KBM-7 (cell line): ENCODE measurements at places on chromosomes 5 and 9.

DNA sequence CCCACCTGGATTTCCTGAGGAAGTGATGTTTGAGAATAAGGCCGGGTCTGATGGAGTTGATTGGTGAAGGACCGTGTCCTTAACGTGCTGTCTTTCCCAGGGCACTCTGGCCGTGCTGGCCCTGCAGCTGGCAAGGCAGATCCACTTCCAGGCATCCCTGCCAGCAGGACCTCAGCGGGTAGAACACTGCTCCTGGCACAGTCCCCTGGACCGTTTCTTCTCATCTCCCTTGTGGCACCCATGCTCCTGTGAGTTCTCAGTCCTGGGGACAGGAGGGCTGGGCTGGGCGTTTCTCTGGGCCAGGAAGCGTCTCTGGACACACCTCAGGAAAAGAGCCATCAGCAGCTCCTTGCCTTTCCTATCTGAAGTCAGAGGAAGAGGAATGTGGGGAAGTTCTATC lies 4.4 kb downstream of the DELE1 start:
- DNase-seq = no peak

- DNase-seq = no peak
Measured at GRCh38 chr5:134034326-134034725, 29.6 kb upstream of the VDAC1 start.

DNA sequence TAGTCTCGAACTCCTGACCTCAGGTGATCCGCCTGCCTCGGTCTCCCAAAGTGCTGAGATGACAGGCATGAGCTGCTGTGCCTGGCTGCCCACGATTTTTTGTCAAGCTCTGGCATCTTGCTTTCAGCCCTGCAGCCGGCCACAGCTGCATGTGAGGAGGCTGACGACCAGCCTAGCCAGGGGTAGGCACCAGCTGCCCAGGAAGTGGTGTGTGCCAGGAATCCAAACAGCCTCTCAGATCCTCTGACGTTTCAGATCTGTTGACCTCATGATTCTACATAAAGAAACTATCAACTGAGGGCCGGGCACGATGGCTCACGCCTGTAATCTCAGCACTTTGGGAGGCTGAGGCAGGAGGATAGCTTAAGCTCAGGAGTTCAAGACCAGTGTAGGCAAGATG lies 19.0 kb downstream of the DYNC2I2 start:
- no peak for DNase-seq

- no peak for DNase-seq
Measured at GRCh38 chr5:105677291-105677690, 1993.4 kb downstream of the EFNA5 start.

GRCh38 chr5:1352231-1353219 lies 7.6 kb upstream of the CLPTM1L start:
- DNase-seq = no peak

DNA sequence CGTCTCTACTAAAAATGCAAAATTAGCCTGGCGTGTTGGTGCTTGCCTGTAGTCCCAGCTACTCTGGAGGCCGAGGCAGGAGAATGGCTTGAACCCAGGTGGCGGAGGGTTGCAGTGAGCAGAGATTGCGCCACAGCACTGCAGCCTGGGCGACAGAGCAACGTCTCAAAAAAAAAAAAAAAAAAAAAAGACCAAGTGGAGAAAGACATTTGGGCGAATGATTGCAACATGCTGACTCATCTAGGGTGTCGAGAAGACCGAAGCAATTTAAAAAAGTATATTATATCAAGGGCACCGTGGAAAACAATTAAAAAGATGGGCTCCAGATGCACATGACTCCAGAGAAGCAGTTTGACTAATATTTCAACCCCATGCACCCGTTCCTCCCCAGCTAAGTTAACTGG lies 9.2 kb downstream of the KLF4 start:
- peak; percentile 51 for DNase-seq

- DNase-seq = no peak
Measured at GRCh38 chr9:99513441-99514112, 291.5 kb downstream of the SEC61B start.

DNA sequence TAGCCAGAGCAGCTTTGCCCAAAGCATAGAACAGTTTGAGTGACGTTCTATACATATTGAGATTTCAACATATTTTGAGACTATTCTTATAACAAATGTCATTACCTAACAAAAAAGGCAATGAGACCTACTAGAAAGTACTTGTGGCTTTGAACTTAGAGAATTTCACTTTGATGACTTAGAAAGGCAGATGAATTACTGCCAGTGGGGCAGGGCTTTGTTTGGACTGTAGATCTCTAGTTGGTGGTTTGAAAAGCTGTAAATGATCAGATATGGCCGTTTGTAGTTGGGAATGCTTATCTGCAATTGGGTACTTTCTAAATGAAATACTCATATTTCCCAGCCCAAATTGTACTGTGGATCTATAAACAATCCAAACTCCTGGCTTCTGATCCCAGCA lies 28.1 kb downstream of the SOX30 start:
- DNase-seq = no peak

DNA sequence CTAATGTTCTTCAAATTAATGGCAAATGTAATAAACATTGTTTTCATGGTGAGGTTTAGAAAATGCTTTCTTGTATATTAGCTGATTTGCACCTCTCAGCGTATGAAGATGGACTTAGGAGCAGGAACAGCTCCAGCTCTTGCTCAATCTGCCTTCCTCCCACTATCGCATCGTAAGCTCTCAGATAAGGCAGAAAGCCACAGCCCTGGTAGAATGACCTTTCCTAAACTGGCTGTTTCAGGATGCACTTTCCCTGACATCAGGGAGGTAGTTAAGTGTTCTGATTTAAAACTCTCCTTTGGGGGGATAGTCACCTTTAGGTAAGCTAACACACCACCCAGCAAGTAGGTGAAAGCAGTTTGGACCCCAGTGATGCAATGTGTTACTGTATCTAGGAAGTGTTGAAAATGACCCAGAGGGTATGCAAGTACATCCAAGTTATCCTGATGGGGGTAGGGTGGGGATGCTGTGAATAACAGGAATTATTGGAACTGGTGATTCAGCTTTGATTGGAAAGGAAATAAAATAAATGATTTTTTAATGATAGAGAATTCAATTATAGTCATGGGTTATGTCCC lies 72.3 kb downstream of the LMNB1 start:
- no peak for DNase-seq

DNA sequence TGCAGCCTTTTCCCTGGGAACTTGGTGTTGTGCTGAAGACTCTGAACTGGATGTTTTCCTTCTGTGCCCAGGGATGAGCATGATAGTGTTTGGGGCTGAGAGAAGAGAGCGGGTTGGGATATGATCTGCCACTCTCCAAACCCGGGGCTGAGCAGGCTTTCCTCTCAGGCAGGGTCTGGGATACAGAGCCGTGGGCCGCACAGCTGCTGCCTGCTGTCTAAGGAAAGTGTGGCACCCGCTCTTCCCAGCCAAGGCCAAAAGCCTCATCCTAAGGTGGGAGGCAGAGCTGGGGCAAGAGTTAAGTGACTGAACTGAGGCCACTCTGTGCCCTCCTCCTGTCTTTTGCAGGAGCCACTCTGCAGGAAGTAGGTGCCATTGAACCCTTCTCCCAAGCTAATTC lies 83.6 kb upstream of the PITX1 start:
- DNase-seq = no peak

DNA sequence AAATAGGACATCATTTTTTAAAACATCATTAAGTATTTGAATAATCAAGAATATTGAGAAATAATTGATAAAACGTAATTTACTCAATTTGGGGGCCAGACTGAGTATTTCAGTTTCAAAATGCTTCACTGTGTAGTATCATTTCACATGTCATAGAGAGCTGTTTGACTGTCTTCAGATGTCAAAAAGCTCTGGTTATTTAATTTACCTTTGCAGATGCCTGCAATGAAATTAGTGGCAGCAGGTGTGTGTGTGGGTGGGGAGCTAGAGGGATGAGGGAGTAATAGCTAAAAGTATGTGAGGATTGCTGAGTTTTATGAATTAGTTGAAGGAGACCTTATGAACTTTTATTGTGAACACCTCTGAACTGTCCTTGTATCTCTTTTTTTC lies 567.2 kb upstream of the MEF2C start:
- DNase-seq = no peak

GRCh38 chr5:83450183-83450966 lies 21.2 kb upstream of the VCAN start:
- DNase-seq = no peak

DNA sequence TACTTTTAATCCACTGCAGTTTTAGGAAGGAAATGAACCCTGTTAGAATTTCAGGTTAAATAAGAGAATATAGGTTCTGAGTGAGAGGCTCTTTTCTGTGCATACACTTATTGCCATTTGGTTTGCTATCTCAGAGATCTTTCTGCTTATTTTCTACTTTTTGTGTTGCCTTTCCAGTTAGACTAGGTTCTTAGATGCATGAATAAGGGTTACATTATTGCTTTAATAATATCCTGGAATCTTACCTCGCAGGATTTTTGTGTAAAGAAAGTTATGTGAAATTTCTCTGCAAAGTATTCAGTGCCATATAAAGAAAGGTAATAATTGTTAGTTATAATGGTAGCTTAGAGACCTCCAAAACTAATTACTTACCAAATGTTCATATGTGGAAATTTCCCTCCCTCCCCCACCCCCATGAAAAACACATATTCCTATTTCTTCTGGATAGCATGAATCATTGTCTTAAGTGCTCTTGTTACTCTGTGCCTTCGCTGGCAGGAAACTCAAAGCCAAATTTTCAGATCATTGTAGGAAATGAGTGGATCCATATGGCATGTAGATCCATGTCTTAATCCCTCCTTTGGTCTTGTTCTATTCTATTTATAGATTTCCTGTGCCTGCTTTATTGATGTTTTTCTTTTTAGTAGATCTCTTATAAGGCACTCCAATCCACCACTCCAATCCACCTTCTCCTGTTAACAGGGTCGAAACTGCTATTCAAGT lies 2.7 kb upstream of the APBA1 start:
- DNase-seq = no peak

DNA sequence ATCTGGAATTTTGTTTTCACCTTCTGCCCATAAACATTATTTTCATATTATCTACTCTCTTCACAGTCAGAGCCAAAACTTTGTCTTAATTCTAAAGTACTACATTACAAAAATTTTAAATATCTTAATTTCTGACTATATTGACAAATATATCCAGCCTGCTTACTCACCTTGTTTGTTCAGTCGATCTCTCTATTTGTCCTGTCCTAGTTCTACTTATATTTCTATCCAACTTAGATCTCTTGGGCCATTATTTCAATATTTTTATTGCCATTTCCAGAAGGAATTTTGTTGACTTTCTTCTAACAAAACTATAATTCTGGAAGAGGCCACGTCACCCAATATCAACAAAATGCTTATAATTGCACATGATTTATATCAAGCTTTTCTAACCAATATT lies 652.8 kb upstream of the CTNND2 start:
- DNase-seq = no peak

DNA sequence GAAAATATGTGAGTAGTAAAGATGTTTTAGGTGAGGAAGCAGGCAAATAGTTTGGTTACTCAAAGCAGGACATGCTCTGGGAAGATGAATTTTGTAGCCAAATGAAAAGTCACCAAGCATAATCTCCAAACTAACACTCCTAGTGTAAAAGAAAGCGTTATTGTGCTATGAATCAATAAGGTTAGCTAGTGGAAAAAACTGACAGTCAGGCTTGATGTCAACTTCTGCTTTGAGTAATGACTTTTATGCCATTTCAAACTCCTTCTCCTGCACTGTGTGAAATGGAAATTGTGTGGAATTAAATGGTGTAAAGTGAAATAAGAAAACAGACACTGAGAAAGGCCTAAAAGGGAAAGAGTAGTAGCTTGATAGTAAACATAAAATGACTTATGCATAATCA lies 637.2 kb upstream of the DMAC1 start:
- no peak for DNase-seq

GRCh38 chr5:8521991-8522390 lies 653.0 kb downstream of the MTRR start:
- no peak for DNase-seq

- no peak for DNase-seq
Measured at GRCh38 chr9:95644377-95644776, 127.6 kb upstream of the PTCH1 start.

- DNase-seq = no peak
Measured at GRCh38 chr9:86734771-86735170, 212.5 kb downstream of the GAS1 start.

- DNase-seq = no peak
Measured at GRCh38 chr9:88215196-88216125, 77.2 kb upstream of the SPATA31C2 start.
